ENCODE measurements at places on chromosomes 5 and 9. TPM values are rescaled to one million over a fixed set of nuclear protein-coding genes. Genes with fewer than 3 reads are reported as not detected.

DNA sequence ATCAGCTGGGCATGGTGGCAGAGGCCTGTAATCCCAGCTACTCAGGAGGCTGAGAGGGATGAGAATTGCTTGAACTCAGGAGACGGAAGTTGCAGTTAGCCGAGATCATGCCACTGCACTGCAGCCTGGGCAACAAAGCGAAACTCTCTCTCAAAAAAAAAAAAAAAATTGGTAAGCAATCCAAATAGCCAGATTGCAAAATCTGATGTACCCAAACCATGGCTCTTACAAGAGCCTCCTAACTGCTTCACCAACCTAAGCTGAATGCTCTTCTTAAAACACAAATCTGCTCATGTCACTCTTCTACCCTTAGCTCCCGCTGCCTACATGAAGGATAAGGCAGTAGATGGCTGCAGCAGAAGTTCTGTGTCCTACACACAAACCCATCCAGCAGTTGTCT, 105.9 kb downstream of the MPDZ start:
- DNase-seq, result no peak

- peak; percentile 80 for DNase-seq
These were observed 19.3 kb downstream of the SLC6A7 start for GRCh38 chr5:150209099-150209635.

GRCh38 chr9:125972012-125972729, 225.0 kb downstream of the PBX3 start:
- DNase-seq, result no peak

GRCh38 chr9:19648672-19649071, 140.2 kb downstream of the SLC24A2 start:
- no peak for DNase-seq

DNA sequence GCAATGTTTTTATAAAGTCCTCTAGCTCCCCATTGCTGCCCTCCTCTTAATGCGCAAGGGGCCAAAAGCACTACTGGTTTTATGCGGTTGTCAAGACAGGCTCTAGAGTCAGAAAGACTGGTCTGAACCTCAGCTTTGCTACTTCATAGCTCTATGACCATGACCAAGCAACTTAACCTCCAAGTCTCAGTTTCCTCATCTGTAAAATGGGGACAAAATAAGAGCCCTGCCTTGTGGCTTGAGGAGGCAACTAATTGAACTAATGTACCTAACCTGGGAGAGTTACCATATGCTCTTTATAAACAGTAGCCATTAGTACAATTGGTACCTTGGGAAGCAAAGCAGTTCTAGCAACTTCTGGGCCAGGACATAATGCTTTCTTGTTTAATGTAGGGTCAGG, 36.5 kb downstream of the ANXA6 start:
- DNase-seq, result no peak

GRCh38 chr5:132054697-132055440, 5.6 kb upstream of the IL3 start:
- DNase-seq, result no peak

DNA sequence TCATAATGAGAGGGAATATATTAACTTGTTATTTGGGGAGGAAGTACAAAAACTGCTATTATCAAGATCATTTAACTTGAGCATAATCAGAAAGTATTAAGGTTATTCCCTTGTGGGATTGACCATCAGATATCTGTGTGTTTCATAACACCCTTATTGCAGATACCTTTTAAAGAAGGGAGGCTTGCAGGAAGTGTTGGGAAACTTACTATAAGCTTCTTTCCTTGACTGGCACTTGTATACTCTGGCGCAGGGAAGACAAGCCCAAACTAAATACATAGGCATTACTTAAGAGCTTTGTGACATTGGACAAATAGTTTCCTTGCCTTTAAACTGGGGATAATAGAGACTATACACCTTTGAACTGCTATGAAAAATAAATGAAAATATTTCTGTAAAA, 50.9 kb downstream of the PIK3R1 start:
- no peak for DNase-seq

DNA sequence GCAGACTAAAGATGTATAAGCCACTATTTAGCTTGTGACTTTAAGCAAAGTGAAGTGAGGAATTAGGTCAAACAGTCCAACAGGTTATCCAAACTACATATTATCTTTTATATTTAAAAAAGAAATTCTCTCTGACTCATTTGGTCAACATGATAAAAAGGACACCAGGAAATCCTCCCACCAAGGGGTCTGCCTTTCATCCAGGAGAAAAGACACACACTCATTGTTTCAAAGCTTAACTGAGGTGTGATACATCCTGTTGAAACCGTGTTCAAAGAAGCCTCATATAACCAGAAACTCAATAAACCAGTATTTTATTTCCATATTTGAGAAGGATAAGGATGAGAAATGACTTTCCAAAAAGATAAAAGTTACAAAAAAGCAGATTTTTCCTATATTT, 417.1 kb downstream of the HCN1 start:
- peak; percentile 26 for DNase-seq

The IFNA2 gene
- not detected for total RNA-seq

The ANKRD34B gene
- not detected for total RNA-seq

The PCDHA9 gene
- total RNA-seq, result 0.07 TPM
